Stimulated activated CD8-positive, alpha-beta memory T cell treated with anti-CD3 and anti-CD28 coated beads, Interleukin-15, amount 100 ng/mL, for 48 hours (primary cell): ENCODE measurements at places on chromosomes 12 and 14.

DNA sequence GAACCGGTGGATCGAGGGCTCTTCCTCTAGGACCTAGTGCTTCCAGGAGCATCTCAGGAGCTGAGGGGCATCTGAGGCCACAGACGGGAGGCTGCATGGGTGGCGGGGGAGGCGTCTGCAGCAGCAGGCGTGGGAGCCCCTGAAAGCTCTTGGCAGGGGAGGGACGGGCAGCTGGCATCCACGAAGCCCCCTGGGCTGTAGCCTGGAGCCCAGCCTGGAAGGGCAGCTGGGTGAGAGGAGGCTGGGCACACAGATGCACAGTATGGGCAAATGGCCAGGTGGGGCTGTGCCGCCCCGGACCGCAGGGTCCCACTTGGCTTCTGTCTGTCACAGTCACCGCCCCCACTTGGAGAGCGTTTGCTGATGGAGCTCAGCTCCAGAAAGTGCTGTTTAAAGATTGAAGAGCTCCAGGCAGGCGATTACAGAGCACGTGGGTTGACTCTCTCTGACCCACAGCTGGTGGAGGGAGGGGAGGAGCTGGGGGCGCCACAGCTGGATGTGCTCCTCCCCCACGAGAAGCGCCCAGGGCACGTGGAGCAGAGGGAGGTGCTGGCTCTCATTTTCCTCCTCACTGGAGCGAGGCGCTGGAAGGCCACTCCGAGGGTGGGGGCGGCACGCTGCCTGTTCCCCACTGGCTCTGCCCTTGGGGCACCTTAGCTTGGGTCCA lies 155.0 kb upstream of the C14orf180 start:
- no peak for DNase-seq

DNA sequence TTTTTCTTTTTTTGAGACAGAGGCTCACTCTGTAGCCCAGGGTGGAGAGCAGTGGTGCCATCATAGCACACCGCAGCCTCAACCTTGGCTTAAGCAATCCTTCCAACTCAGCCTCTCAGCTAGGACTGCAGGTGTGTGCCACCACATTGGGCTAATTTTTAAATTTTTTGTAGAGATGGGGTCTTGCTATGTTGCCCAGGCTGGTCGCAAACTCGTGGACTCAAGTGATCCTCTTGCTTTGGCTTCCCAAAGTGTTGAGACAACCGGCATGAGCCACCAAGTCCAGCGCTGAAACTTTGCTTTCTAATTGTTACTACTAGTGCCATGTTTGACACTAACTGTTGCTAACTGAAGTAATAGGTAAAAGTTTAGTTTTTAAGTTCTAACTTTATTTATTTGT lies 8.0 kb downstream of the RNF10 start:
- no peak for DNase-seq

- DNase-seq: no peak
These were observed 86.5 kb upstream of the ZFP36L1 start for GRCh38 chr14:68879321-68879781.

- no peak for DNase-seq
These were observed 51.5 kb downstream of the ZC3H14 start for GRCh38 chr14:88614218-88614907.

DNA sequence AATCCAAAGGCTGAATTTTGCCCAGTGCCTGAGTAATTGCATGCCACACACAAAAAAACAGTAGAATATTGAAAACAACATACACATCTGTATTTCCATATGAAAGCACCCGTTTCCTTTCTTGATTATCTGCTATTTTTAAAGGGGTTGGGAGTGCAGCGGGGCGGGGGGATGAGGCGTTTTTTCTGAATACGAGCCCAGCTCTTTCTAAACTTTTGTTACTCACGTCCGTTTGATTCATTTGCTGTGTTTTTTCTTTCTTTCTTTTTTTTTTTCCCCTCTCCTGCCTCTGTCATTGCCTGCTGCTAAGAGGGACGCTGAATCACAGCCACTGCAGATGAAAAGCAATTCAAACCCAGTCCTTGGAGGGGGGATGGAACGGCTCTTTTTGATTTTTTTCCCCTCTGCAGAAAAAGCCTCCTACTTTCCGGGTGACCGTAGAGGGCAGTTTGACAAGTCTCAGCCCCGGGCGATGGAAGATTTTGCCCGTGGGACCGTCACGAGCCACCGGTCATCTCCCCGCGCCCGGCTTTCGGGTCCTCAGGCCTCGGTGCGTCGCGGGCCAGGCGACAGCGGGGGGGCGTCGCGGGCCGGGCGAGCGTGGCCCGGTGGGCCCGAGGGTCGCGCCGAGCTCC lies 572 bp upstream of the RASSF8 start:
- no peak for DNase-seq

- no peak for DNase-seq
These were observed 394.3 kb downstream of the EGLN3 start for GRCh38 chr14:33556382-33557121.

DNA sequence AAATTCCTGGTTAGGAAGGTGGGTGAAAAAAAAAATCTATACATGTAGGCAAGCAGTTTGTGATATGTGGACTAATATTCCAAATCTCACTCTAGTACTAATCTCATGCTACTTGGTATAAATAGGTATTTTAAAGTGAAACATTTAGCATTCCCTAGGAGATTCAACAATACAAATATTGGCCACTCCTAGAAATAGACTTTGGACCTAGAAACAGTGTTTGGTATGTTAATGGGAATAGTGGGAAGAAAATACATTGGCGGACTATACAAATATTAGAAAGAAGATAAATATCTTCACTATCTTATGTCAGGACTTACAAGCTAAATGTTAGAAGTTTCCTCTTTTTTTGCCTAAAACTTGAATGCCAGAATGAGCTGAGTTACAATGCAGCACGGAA lies 28.2 kb downstream of the HIGD1C start:
- DNase-seq: no peak

- no peak for DNase-seq
These were observed 51.7 kb downstream of the PPFIBP1 start for GRCh38 chr12:27575762-27576118.

GRCh38 chr12:6786416-6787094 lies 2.8 kb upstream of the CD4 start:
- DNase-seq: no peak

DNA sequence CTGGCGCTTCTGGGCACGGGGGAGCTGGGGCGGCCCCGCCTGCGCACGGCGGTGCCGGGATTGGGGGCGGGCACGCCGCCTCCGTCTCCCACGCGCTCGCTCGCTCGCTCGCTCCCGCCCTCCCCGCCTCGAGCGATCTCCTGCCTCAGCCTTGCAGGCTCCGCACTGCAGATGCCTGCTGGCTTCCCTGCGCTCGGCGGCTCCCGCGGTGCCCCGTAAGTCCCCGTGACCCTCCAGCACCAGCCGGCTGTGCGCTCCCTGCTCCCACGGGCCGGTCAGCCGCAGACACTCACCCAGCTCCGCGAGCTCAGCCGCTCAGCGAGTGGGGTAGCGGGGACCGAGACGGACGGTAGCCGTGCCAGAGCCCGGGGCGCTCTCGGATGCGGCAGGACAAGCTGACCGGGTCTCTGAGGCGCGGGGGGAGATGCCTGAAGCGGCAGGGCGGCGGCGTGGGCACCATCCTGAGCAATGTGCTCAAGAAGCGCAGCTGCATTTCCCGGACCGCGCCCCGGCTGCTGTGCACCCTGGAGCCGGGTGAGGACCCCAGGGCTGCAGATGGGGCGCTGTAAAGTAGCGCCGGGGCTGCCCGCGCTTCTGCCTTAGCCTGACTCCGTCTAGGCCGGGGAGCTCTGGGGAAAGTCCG lies at the start of gene TBC1D30:
TBC1D30 (plus strand) TSS at position 148 of the 643 bp plus-strand sequence; CDS start at position 381, 233 bp downstream.
- DNase-seq: no peak

- DNase-seq: no peak
These were observed 77.8 kb downstream of the FERMT2 start for GRCh38 chr14:52873065-52873464.

- DNase-seq: no peak
These were observed 16.4 kb downstream of the OTUB2 start for GRCh38 chr14:94042433-94043091.

DNA sequence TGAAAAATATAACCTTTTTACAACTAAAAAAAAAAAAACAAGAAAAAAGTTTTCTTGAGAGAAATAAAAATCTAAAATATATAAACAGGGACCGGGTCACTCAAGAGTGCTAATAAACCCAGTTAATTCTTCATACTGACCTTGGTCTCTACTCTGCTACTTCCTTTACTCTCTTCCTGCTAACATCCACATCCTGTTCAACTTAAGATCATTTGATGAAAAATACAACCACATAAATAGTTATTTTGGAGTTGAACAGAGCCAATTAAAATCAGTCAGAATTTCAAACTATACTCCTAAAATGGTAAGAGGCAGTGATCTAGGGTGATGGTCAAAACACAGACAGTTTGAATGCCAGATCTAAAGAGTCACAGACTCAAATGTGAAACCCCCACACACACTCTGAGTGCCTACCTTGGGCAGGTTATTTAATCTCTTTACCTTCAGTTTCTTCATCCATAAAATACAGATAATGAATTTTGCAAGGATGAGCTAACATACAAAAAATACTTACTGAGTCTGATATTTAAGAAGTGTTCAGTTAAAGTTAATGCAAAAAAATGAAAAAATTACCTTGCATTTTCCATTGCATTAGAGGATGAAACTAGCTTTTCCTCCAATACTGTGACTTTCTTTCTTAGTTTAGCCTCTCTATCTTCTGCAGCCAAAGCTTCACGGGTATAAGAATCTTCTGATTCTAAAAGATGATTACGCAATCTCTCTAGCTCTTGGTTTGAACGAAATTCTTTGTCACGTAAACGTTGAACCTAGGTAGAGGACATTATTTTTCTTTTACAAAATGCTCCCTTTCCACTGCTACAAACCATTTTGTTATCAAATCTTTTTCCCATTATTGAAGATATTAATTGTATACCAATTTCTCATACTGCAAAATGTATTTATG lies 40.9 kb downstream of the TRIP11 start:
- no peak for DNase-seq

DNA sequence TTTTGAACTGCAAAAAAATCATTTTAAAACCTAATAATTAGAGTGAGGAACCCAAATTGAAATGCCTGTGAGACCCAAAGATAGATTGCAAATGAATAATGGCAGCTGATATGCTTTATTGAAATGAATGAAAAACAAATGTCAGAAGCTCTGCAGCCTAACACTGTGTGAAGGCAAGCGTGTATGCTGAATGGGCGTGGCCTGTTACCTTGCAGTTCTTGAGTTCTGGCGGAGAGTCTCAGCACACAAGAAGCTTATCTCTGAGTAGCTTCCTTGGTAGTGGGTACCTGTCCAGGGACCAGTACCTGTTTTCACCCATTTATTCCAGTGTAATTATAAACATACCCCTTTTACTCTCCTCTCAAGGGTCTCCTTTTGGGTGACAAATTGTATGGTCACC lies 341.2 kb downstream of the NPAS3 start:
- DNase-seq: no peak

DNA sequence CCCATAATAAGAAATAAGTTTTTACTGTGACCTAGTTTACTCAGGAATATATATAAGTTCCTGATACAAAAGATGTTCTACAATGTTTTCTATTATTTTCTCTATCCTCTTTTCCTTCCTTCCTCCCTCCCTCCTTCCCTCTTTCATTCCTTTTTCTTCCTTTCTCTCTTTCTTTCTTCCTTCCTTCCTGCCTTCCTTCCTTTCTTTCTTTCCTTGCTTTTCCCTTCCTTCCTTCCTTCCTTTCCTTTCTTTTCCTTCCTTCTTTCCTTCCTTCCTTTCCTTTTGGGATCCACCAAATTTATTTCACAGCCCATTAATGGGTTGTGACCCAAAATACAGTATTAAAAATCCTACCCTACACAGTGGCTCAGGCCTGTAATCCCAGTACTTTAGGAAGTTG lies 3.9 kb upstream of the VDR start:
- no peak for DNase-seq

DNA sequence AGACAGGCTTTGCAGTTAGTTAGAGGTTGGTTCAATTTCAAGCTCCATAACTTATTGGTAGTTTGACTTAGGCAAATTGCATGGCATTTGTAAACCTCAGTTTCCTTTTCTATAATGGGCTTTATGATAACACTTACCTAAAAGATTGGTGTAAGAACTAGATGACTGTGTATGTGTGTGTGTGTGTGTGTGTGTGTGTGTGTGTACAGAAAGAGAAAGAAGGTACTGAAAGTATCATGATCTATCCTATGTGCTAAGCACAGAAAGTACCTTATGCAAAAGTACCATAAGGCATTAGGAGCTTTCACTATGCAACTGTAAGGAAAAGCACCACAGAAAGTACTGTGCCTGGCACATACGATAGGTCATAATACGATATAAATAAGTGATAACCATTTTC lies 304.3 kb upstream of the KITLG start:
- DNase-seq: no peak

GRCh38 chr12:32080435-32080834 lies 26.2 kb upstream of the BICD1 start:
- DNase-seq: no peak

DNA sequence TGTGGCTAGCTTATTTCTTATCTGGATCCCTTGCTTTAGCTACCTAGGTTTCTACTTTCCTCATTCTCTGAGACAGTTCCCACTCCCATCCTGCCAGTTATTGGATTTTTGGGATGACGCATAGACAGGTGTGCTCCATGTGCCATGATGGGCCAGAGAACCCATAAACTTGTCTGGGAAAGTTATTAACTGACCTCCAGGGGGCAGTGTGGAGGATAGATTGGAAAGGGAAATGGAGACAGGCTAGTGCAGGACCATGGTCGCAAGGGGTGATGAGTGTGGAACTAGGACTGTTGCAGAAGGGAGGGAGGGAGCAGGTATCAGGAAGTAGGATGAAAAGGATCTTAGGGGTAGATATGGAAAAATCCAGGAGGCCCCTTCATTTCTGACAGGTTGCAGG lies 80.3 kb downstream of the ESRRB start:
- DNase-seq: peak; percentile 5

GRCh38 chr12:20383612-20384011 lies 15.3 kb downstream of the PDE3A start:
- DNase-seq: no peak

DNA sequence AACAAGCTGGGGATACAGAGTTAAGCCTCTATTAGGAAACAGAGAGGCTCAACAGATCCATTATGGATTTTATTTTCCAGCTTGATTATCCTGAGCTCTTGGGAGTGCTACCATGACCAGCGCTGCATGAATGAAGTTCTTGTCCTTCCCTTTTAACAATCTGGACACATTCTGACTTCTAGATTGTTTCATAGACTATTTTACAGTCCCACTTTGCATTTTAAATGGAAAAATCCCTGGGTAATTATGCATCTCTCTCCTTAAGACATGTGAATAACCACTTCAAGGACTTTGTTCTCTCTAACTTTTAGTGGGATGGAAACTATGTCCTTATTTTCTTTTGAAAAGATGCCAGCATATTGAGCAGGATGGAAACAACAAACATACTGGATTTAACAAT lies 2.0 kb downstream of the CCDC198 start:
- no peak for DNase-seq

GRCh38 chr14:83918546-83918945 lies 1611.4 kb upstream of the FLRT2 start:
- DNase-seq: no peak
